ENCODE measurements at places on chromosomes 5 and 9.
A peak's percentile ranks its signal among the peaks of the same experiment; 100 is the strongest.

- no peak for DNase-seq
Measured at GRCh38 chr5:126074538-126074937, 348.7 kb upstream of the GRAMD2B start.

- DNase-seq: peak; percentile 8
Measured at GRCh38 chr5:38420691-38421390, 135.6 kb downstream of the LIFR start.

DNA sequence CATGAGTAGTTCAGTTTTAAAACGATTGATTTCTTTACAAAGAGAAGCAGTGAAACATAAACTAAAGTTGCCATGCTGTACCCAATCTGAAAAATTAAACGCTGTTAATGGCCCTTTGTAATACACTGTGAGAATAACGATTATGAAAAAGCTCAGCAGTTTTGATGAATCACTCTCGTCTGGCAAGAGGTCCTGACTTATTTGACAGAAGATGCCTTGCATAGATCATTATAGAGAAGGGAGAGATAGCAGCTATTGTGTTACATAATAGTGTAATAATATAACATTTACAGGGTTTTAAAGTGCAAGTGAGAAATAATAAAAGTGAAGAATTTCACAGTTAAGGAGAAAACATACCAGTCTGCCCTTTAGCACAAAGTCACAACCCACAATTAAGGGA lies 361.5 kb upstream of the CDH10 start:
- DNase-seq: no peak

- DNase-seq: no peak
Measured at GRCh38 chr5:146291421-146292074, 47.1 kb upstream of the POU4F3 start.

GRCh38 chr9:125910286-125910685 lies 163.1 kb downstream of the PBX3 start:
- no peak for DNase-seq

DNA sequence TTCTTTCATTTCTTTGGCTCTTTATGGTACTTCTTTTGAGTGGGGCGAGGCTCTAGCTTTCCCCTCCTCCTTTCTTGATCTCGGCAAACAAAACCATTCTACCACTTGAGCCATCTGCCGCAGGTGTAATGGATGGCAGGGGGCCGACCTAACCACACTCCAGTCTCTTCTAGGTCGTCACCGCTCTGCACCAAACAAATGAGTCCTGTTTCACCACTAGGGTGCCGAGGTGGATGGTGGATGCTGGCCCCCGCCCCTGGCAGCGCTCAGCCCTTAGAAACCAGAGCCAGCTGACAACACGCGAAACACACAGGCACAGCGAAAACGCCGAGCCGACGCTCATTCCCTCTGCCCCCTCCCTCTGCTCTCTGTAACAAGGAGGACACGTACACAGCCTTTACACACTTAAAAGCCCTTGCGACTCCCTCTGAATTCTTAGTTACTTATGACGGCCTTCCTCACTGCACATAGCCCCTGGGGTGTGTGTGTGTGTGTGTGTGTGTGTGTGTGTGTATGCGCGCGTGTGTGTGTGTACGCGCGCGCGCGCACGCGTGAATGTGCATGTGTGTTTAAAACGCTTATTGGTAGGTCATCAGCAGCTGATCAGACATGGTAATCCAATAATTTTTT lies 199.4 kb downstream of the MEF2C start:
- no peak for DNase-seq

- no peak for DNase-seq
Measured at GRCh38 chr9:123238365-123238764, 30.0 kb downstream of the STRBP start.

GRCh38 chr5:180313677-180314505 lies 22.0 kb upstream of the MAPK9 start:
- DNase-seq: peak; percentile 12

- no peak for DNase-seq
Measured at GRCh38 chr9:751137-752051, 90.1 kb upstream of the DMRT1 start.

GRCh38 chr5:103889500-103890209 lies 327.1 kb upstream of the NUDT12 start:
- DNase-seq: no peak

- DNase-seq: no peak
Measured at GRCh38 chr9:32490601-32491000, 35.4 kb downstream of the RIGI start.

DNA sequence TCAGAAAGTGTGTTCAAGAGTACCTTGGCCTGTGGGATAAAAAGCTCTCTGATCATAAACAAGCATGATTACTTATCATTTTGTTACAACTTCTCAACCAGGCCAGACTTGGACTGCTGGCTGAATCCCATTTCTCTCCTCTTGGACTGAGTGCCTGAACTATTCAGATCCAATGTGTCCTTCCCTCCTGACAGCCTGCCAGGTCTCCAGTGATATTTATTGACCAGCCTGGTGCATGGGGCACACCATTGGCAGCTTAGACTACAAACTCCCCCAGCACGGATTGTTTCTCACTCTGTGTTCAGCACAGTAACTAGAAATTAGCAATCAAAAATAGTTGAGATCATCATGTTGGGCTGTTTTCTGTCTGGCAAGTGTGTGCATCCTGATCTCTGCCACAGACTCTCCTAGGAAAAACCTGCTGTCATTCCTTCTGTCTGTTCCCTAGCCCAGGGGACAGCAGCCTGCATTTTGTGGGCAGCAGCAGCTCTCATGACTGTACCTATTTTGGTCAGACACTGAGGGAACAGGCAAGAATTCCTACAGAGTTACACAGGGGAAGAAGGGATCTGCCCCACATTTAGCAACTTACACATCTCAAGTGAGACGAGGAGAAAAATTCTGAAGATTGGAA lies 348.1 kb downstream of the ADAMTS6 start:
- DNase-seq: no peak

- no peak for DNase-seq
Measured at GRCh38 chr9:133090752-133091385, 29.1 kb downstream of the CEL start.

GRCh38 chr5:89936576-89936975 lies 473.0 kb downstream of the CETN3 start:
- DNase-seq: no peak
